Fibroblast of skin of left quadriceps (primary cell): ENCODE measurements at places on chromosomes 7 and 10.

DNA sequence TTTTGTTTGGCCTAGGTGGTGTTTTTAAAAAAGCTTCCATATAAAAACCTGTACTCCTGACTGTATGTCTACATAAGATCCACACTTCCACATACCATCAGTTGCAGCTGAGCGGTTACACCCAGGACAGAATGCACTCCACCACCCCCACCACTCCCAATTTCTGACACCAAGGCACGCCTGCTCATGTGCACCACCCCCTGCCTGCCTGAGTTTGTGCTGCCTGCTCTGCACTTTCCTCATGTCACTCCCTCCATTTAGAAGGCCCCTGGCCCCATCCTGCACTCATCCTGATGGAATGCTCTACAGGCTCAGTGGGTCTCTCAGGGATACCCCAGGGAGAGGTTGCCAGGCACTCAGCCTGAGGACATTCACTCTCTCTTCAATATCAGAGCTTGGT, 6.5 kb downstream of the VPS41 start:
- DNase-seq: no peak

DNA sequence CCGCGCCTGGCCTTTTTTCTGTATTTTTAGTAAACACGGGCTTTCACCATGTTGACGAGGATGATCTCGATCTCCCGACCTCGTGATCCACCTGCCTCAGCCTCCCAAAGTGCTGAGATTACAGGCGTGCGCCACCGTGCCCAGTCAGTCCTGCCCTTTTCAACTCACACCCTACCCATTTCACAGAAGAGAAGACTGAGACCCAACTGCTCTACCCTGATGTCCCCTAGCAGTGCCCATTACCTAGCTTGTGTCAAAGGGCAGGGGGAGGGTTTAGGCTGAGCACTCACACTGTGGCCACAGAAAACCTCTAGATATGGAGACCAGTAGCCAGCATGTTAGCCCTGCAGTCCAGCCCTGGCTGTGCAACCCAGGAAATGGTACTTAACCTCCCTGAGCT, 15.7 kb downstream of the MMD2 start:
- no peak for DNase-seq

DNA sequence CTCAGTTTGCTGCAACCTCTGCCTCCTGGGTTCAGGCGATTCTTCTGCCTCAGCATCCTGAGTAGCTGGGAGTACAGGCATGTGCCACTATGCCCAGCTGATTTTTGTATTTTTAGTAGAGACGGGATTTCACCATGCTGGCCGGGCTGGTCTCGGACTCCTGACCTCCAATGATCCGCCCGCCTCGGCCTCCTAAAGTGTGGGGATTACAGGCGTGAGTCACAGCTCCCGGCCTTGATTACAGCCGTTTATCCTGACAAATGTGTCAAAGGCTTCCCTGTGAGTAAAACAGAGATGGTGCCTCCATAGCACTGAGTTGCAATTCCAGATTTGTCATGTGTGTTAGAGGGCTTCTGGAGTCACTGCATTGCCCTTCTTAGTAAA, 273.7 kb downstream of the CCDC3 start:
- no peak for DNase-seq

- no peak for DNase-seq
These were observed 90.5 kb upstream of the MACROH2A2 start for GRCh38 chr10:69961881-69962745.

- no peak for DNase-seq
These were observed 135.0 kb downstream of the DYNC1I1 start for GRCh38 chr7:95907337-95907736.

DNA sequence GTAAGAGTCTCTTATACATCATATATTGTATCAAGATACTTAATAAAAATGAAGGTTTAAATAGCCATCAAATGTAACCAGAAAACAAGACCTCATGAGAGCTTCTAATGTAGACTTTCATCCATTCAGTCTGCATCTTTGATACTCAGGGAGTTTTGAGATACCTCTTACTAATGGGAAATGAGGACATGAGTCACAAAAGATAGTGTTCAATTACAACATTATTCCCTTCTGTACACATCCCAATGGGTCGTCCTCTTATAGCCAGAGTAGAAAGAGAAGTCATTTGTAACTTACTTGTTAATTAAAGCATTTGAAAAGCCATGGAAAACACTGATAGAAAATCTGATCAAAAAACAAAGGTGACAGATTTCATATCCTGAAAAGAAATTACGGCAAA, 19.4 kb downstream of the SHTN1 start:
- no peak for DNase-seq

- peak; percentile 3 for DNase-seq
These were observed 950.7 kb upstream of the PHF14 start for GRCh38 chr7:10022957-10023356.

GRCh38 chr7:114082642-114083165, 163.9 kb upstream of the PPP1R3A start:
- no peak for DNase-seq

- no peak for DNase-seq
These were observed 4.6 kb downstream of the PWWP2B start for GRCh38 chr10:132401401-132402118.

GRCh38 chr10:36840788-36841187, 284.6 kb upstream of the ANKRD30A start:
- no peak for DNase-seq

DNA sequence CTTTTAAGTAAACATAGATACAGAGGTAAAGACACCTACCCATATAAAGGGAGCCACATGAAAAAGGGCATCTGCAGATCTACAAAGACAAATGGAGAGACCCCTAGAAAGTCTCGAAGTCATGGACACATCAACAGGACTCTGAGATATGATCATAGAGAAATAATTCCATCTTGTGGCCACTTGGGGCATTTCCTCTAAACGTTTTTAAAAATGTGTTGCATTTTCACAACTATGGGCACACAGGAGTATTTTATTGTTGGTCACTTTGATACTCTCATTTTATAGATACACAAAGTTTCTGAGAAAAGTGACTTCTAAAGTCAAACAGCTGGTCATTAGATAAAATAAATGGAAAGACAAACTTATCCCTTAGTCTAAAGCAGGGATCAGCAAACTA, 87.1 kb downstream of the CRTAC1 start:
- DNase-seq: no peak

GRCh38 chr7:129940329-129940728, 12.4 kb downstream of the UBE2H start:
- no peak for DNase-seq

GRCh38 chr7:39824456-39825200, 125.4 kb upstream of the CDK13 start:
- no peak for DNase-seq

DNA sequence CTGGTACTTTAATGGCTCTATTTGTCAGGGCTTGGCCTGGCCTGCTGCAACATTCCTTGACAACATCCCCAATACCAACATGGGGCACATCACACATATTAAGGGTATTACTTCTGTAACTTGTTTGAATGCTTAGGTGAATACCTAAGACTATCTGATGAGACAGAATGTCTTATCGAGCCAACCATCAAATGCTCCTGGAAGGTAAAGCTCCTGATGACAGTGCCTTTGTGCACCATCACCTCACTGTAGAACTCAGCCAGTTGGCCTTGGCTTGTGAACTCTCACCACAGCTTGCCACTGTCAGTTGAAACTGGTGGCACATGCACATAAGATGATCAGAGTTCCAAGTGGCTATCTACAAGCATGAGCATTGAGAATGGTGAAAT, 3.7 kb upstream of the MYO1G start:
- no peak for DNase-seq

- no peak for DNase-seq
These were observed 12.9 kb downstream of the HSPB1 start for GRCh38 chr7:76315364-76315763.

- DNase-seq: no peak
These were observed 17.8 kb downstream of the VWC2 start for GRCh38 chr7:49791088-49791741.

GRCh38 chr10:13730956-13731355, 144.2 kb downstream of the PRPF18 start:
- no peak for DNase-seq

DNA sequence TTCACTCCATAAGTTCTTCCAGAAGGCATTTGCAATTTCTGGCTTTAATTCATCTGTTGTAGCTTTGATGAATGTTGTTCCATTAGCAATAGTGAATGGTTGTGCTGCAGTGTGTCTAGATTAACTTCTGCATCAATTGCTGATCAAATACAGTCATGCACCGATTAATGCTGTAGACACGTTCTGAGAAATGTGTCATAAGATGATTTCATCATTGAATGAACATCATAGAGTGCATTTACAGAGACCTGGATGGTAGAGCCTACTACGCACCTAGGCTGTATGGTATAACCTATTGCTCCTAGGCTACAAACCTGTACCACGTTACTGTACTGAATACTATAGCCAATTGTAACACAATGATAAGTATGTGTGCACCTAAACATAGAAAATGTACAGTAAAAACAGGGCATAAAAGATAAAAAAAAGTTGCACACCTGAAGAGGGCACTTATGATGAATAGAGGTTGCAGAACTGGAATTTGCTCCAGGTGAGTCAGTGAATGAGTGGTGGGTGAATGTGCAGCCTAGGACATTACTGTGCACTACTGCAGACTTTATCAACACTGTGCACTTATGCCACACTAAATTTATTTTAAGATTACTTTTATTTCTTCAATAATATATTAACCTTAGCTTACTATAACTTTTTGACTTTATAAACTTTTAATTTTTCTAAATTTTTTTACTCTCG, 170.7 kb downstream of the HERPUD2 start:
- DNase-seq: no peak

DNA sequence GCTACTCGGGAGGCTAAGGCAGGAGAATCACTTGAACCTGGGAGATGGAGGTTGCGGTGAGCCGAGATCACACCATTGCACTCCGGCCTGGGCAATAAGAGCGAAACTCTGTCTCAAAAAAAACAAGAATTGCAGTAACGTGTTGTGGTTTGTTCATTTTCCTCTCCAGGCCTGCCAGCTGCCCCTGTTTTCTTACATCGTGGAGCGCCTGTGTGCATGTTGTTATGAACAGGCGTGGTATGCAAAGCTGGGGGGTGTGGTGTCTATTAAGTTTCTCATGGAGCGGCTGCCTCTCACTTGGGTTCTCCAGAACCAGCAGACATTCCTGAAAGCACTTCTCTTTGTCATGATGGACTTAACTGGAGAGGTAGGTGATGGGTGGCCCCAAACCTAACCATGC, 52.1 kb downstream of the TRRAP start:
- no peak for DNase-seq

DNA sequence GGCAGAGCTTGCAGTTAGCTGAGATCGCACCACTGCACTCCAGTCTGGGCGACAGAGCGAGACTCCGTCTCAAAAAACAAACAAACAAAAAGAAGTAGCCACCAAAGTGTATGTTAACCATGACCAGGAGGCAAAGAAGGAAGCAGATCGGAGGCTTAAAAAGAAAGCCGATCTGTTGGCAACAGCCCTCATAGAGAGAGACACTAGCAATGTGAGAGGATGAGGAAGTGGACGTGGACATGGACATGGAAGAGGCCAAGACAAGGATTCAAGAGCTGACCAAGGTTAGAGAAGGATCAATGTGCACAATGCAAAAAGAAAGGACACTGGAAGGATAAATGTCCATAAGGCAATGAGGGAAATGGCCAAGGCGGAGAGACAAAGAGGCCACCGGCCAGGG, 14.9 kb upstream of the ADCK2 start:
- DNase-seq: no peak

DNA sequence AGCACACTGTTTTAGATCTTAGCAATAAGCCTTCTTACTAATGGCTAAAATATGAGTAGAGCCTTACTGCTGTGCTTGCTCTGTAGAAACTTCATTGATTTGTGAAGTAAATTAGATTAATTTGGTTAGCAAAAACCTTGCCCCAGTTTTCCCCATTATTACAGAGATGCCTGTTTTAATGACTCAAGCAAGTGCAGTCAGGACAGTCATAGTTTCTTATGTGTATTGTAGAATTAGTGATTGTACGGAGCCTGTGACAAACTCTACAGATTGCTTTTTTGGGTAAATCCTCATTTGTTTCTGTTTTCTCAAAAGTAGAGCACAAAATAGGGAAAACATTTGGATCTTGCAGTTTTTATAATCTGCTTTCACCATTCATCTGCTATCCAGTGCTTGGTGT, 7.0 kb downstream of the TAX1BP1 start:
- DNase-seq: no peak

DNA sequence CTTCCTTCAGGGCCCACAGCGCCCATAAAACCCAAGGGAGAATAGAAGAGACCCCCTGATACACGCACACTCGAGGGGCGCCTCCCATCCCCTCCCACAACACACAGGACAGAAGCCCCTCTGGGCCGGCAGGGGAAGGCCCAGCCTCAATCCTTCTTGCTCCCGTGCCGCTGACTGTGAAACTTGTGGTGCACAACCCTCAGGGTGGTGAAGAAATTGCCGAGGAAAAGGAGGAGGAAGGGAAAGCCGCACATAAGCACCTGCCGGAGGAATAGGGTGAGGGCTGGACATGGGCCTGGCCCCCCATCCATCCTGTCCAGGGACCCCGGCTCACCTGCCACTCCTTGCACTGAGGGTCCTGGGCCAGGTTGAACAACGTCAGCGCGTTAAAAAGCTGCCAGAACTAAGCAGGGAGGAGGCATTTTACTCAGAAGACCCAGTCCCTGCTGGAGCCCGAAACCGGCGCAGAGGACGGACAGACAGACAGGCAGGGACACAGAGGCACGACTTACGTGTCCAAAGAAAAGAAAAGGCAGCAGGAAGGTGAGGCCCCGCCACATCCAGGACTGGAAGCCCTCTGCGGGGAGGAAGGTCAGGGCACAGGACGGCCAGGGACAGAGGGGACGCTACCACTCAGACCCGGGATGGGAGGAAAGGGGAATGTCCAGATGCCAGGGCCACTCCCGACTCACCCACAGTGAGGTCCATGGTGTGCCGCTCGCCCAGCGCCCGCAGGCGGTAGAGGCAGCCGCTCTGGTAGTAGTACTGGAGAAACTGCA, 7.2 kb downstream of the TMEM120A start:
- no peak for DNase-seq
